ENCODE measurements at places on chromosomes 5 and 9. TPM values are rescaled to one million over a fixed set of nuclear protein-coding genes. Genes with fewer than 3 reads are reported as not detected.

- no peak for DNase-seq
Observed at GRCh38 chr9:114790521-114790920, 15.3 kb downstream of the TNFSF15 start.

- DNase-seq = no peak
Observed at GRCh38 chr9:136472640-136473353, 10.0 kb downstream of the SEC16A start.

The SPATA9 gene
- polyA plus RNA-seq = 1.4 TPM

- DNase-seq = no peak
Observed at GRCh38 chr5:138832218-138832617, 42.9 kb downstream of the LRRTM2 start.

DNA sequence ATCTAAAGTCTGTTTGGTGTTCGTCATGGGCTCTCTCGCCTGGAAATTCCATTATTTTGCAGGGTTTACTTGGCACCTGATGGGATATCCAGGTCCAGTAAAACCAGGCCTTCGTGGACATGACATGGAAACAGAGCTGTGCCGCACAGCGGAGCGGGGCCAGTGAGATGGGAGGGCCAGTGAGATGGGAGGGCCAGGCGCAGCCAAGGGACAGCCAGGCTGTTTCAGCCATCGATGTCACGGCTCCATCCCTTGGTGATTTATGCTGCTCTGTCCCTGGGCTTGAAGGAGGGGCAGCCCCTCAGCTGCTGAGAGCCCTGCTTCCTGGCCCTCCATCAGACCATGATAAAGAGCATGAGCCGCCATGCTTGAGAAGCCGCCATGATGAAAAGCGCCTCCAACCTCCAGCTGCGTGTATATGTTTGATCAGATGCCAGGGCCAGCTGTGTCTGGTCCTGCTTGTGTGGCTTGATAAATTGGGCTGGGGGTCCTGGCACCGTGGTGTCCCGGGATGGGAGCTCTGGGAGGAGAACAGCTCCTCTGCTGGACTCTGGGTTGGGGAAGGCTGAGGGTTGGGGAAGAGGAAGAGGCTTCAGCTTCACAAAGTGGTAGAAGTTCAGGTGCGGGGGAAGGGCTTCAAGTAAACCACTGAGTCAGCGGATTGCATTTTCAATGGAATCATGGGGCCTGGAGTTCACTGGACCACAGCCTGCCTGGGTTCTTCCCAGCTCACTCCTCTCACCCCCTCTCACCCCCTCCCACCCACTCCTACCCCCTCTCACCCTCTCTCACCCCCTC, 6.1 kb upstream of the COL5A1 start:
- no peak for DNase-seq

The KCNN2 gene
- polyA plus RNA-seq = 8.2 TPM

- DNase-seq = no peak
Observed at GRCh38 chr5:165130656-165131055, 1625.2 kb downstream of the MAT2B start.

DNA sequence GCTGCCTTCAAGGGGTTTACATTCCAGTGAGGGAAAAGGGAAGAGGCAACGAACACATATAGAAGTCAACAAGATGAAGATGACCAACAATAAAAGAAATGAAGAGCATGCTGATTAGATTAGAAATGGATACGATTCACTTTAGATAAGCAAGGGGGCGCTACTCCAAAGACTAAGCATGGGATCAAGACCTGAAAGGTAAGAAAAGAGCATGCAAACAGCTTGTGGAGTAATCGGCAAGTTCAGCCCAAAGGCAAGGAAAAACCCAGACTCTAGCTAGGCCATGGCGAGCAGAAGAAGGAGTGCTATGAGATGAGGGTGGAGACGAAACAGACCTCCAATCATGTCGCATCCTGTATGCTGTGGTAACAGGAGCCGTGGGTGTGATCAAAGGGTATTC, 124.4 kb downstream of the FANCC start:
- no peak for DNase-seq

DNA sequence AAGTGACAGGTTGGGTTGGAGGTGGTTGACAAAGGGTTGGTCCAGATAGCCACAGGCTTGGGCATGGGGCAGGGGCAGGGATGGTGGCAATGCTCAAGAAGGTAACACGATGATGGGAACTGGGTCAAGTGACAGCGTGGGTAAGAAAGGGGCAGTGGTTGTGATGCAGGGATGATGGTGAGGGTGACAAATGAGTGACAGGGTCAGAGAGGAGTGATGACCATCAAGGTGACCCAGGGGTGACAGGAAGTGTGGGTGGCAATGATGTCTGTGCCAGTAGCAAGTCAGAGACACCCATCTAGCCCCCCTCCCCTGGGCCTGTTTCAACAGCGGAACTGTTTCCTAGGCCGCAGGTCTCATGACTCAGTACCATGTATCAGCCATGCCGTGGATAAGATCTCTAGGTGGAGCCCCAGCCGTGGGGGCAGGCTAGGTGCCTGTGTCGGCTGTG, 20.5 kb downstream of the AQP3 start:
- DNase-seq = no peak

GRCh38 chr5:98464737-98465330, 308.6 kb upstream of the RGMB start:
- no peak for DNase-seq

GRCh38 chr9:37562826-37563225, 13.4 kb downstream of the FBXO10 start:
- no peak for DNase-seq

GRCh38 chr9:115232181-115232774, 114.3 kb upstream of the TNC start:
- no peak for DNase-seq

DNA sequence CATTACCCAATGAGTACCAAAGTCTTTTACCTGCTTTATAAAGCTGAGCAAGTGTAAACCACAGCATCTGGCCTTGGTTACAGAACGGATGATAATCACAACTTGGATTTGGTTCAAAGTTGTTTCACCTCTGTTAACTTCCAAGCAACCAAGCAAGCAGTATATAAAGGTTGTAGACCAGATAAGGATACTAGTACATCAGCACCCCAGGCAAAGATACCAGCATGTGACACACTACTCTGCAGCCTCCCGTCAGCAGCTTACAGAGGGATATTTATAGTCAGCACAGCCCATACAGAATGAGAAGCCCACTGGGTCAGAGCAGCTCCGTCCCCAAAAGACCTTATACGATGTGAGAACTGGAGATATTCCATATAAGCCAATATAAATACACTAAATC, 193.3 kb downstream of the SMARCA2 start:
- DNase-seq = no peak

DNA sequence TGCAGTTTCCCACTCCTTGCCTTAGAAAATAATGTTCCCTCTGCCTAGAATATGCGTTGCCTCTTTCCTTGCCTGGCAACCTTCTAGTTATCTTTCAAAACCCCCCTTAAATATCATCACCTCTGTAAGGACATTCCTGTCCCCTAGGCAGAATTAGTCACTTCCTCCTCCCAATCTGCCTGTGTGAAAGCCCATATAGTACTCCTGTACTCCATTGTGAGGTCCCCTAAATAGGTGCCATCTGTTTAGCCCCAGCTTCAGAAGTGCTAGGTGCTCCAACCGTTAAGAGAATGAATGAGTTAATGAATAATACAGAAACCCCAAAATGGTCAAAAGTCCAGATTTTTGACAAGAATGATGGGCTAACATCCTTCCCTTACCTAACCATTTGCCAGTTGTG, 181.4 kb downstream of the GDNF start:
- no peak for DNase-seq

DNA sequence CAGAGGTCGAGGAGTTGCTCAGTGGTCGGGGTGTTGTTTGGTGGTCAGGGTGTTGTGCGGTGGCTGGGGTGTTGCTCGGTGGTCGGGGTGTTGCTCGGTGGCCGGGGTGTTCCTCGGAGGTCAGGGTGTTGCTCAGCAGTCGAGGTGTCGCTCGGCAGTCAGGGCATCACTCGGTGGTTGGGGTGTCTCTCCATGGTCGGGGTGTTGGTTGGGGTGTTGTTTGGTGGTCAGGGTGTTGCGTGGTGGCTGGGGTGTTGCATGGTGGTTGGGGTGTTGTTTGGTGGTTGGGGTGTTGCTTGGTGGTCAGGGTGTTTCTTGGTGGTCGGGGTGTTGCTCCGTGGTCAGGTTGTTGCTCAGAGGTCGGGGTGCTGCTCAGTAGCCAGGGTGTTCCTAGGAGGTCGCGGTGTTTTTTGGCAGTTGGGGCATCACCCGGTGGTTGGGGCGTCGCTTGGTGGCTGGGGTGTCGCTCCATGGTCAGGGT, 11.0 kb upstream of the GPSM1 start:
- no peak for DNase-seq

The GNA14 gene
- polyA plus RNA-seq = 3.6 TPM

- no peak for DNase-seq
Observed at GRCh38 chr5:81749561-81750307, 1.2 kb downstream of the SSBP2 start.

The PRR7 gene
- 0.44 TPM for polyA plus RNA-seq

DNA sequence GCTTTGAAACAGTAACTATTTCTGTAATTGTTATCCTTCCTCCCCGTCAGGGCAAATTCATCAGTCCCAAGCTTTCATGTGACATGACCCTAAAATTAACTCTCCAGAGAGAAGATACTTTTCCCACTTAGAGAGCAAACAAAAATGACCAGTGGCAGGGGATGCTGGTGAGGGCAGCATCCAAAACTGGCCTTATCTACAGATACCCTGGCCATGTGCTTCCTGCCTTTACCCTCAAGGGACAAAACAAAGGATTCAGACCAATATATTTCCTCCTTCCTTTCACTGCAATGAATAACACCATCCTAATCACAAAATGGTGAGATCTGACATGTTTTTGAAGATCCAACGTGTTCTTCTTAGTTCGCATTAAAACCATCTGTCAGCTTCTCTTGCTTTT, 267.2 kb downstream of the MAN2A1 start:
- no peak for DNase-seq

DNA sequence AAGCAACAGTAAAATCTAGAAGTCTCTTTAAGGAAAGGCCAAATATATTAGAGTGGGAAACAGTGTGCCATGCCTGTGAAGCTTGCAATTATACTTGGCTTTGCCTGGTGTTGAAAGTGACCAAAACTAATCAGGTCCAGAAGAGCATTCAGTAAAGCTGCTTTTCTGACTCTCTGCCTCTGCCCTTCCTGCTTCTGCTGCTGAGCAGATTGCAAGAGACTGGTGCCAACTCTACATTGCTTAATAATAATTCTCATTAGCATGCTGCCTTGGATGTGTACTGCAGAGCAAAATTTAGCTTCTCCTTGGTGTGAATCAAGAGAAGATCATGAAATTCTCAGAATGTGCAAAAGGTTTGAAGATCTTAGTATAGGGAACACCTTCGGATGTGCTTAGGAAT, 120.4 kb upstream of the RFX3 start:
- no peak for DNase-seq

The IL13 gene
- not detected for polyA plus RNA-seq

DNA sequence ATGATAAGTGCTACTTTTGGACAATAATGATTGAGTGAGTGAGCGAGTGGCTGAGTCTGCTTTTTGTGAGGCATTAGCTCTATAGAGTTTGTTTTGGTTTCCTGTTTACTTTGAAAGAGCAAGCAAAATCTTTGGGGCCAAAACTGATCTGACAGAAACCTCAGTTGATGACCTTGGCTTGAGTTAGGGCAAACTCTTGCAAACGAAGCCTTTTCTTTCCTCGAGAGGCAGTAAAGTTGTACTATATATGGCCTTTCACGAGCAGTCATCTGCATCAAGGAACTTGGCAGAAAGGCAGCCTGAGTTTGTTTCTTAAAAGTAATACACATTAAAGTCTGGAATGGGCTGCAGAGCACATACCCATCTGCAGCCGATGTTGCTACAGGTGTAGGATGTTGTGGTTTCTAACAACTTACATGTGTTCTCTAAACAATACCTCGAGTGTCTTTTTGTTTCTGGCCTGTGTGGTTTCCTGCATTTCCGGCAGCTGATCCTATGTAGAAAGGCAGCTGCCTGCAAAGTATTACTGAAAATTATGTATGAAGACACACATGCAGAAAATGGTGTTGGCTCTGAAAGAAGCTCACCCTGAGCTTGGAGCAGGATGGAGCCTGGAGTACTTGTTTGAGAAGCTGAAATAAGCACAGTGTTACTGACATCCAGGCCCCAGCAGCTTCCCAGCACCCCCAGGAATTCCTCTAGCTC, 60.8 kb downstream of the FOXD1 start:
- peak; percentile 65 for DNase-seq

The STKLD1 gene
- polyA plus RNA-seq = 2.2 TPM
